ENCODE measurements at places on chromosomes 4 and X.

- no peak for DNase-seq
These were observed 52.4 kb downstream of the HPGDS start for GRCh38 chr4:94290245-94290644.

GRCh38 chrX:22300130-22300529, 27.4 kb downstream of the CBLL2 start:
- DNase-seq: peak; percentile 41

DNA sequence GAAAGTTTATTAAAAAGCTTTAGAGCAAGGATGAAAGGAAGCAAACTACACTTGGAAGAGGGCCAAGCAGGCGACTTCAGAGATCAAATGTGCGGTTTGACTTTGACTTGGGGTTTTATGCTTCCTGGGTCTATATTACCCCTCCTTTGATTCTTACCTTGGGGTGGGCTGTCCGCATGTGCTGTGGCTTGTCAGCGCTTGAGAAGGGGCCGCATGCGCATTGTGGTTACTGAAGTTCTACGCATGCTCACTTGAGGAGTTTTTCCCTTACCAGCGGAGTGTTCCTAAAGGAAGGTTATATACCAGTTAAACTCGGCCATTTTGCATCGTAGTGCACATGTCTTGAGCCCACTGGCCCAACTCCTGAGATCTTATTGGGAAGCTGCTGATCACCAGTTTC, 9.9 kb downstream of the ZNF157 start:
- DNase-seq: no peak

GRCh38 chr4:174210354-174210753, 73.1 kb downstream of the FBXO8 start:
- no peak for DNase-seq

DNA sequence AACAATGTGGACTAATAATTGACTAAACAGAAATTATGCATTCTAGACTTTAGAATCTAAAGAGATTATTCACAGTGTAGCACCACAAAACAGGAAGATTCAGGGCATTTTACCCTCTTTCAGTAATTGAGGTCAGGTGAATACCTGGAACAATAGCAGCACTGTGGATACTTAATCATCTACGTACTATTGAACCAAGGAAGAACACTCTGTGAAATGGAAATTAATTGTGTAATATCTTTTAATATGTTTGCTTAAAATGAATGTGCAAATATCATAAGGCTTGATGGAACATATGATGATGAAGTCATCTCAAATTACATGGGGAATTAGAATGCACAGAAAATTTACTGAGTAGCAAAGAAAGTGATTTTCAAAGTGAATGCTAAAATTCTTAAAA, 68.5 kb upstream of the MAP9 start:
- DNase-seq: no peak

DNA sequence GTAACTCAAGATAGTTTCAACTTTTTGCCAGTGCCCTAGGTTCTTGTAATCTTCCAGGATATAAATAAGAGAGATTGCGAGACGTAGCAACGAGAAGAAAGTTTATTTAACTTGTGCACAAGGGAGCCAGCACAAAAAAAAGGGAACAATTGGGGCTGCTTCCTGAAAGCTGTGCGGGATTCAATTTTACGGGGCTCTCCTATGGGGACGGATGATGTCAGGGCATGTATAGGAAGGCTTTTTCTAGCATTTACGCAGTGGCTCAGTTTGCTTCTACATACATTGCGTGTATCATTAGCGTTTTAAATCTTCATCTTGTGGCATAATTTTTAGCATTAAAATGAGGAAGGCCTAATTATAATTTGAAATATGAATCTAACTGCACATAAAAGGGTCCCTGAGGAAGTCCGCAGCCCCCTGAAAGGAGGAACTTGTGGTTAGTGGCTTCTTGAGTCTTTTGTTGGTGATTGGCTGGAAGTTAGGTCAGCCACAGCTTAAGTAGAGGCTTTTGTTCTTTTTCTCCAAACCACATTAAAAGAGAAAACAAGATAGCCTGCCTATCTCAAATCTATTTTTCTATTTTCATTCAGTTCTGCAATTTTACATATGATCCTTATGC, 668.2 kb upstream of the NDST4 start:
- no peak for DNase-seq

- peak; percentile 37 for DNase-seq
These were observed 22.0 kb downstream of the DYNLT3 start for GRCh38 chrX:37825215-37825842.

DNA sequence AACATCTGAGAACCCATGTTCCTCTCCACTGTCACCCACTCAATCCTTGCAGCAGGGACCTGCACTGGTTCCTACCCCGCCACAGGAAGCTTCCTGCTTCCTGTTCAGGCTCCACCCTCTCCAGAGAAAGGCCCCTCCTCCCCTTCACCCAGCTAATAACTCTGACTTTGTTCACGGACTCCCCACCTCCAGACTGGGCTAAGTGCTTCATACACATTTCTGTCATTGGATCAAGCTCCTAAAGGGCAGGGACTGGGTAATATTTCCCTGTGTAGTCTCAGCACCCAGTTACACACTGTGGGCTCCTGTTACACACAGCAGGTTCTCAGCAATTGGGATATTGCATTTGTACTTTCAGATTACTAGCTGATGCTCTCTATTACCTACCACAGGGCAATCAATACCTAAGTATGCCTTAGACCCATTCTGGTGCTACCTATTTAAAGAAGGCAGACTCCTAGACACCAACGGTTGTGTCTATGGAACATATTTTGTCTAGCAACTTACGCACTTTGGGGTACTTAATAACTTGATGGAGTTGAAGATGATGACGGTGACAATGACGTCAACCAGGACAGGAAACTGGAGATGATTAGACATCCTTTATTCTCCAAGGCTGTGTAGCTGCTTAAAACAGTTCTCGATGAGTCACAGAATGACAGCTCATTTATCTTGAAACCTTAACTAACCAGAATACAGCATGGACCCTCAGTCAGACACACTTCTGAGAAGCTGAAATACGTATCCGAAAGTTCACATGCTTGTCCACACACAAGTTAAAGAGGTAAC, 58.1 kb downstream of the MAML3 start:
- DNase-seq: no peak

DNA sequence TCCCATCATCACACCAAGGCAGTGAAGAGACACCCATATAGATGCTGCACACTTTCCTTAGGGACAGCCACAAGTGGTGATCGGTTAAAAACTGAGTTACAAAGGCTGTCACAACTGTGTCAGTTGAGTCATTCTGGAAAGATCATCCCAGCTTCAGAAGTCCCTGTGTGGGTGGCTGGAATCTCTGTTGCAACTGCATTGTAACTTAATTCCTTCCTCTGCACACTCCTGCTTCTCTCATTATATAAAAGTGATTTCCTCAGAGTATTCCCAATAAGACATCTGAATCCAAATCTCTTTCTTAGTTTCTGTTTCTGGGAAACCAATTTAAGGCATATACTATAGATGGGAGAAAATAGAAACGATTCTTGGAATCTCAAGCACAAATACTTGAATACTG, 88.1 kb downstream of the FSTL5 start:
- DNase-seq: no peak

DNA sequence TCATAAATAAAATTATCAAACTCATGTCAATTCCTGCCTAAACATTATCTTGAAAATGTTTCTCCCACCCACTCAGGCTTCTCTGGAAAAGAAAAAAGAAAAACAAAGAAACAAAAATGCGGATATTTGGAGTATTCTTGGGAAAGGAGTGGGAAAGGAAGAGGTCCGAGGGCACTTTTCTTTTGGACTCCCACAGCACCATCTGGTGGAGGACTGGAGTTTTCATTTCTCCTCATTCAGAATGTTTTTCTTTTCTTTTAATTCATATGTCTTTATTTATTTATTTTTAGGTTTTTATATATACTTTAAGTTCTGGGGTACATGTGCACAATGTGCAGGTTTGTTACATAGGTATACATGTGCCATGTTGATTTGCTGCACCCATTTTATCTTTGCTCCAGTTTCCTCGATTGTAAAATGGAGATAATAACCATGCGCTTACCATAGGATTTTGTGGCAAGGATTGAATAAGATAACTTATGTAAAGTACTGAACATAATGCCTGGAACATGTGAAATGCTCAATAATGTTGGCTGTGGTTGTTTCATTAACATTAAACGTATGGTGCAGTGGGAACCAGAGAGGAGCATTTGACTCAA, 8.0 kb upstream of the KCNE5 start:
- peak; percentile 55 for DNase-seq

GRCh38 chr4:128596115-128596514, 213.4 kb upstream of the JADE1 start:
- DNase-seq: no peak

Data from HEK293T (cell line).